ENCODE measurements at places on chromosomes 2 and 18. TPM values are rescaled to one million over a fixed set of nuclear protein-coding genes. Genes with fewer than 3 reads are reported as not detected.

DNA sequence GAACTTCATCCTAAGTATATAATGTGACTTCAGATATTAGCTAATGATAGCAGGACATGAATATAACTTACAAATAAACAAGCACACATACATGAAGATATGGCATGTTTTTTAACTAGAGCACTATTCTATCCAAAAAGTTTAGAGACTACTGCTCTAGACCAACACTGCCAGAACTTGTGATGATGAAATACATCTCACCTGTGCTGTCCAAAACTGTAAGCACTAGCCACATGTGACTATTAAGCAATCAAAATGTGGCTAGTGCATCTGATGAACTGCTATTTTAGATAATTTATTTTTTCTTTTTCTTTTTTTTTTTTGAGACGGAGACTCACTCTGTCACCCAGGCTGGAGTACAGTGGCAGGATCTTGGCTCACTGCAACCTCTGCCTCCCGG lies 7.1 kb downstream of the AAK1 start:
- DNase-seq = no peak

GRCh38 chr2:237307474-237307873 lies 106.5 kb downstream of the COL6A3 start:
- DNase-seq = no peak

GRCh38 chr18:5197461-5197860 lies 404 bp upstream of the AKAIN1 start:
- DNase-seq = no peak

DNA sequence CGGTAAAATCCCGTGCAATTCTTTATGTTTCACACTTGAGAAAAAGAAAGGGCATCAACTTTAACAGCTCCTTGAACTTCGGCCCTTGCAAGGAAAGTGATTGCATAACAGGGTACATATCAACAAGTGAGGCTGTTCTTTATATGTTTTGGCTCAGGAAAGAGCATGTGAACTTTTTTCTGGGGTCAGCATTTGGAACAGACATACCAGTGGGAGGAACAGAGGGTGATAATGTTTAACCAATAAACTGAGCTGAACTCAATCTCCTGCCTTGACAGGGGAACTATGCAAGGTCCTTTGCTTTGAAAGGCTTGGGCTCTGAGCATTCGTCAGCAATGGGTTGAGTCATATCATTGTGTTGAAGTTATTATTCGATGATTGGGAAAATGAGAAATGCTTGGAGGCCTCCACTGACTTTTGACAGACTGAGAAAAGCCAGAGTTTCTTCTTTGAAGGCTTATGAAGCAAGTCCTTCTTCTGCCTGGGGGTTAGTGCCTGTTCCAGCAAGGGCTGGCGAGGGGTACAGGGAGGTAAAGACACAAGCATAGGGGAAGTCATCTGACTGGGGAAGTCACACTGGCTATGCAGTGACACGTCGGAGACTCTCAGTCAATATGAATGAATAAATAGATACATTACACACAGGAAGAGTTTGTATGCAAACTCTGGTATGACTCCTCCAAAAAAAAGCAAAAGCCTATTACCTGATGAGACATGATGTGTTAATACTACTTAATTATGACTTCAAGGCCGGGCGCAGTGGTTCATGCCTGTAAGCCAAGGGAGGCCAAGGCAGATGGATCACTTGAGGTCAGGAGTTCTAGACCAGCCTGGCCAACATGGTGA lies 57.2 kb downstream of the CYB5A start:
- DNase-seq = peak; percentile 50

GRCh38 chr2:169480079-169480465 lies 778 bp downstream of the BBS5 start:
- DNase-seq = no peak

DNA sequence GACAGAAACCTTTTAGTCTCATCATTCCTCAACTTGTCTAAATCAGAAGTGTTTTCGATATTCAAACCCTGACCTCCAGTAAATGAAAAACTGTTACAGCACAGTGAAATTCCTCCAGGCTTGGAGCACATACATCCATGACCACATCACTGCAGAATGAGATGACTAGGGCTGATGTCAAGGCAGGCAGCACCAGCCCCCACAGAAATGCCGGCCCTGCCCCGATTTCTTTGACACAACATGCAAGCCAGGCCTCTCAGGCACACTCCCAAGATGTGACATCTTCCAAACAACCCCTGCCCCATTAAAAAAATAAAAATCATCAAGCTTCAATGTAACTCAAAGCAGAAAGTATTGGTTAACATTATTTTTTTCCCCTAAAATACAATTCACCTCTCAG lies 103.3 kb downstream of the CTAGE1 start:
- no peak for DNase-seq

GRCh38 chr18:73690222-73690621 lies 457.4 kb downstream of the FBXO15 start:
- DNase-seq = no peak

- no peak for DNase-seq
Measured at GRCh38 chr2:10000541-10000940, 42.8 kb upstream of the KLF11 start.

DNA sequence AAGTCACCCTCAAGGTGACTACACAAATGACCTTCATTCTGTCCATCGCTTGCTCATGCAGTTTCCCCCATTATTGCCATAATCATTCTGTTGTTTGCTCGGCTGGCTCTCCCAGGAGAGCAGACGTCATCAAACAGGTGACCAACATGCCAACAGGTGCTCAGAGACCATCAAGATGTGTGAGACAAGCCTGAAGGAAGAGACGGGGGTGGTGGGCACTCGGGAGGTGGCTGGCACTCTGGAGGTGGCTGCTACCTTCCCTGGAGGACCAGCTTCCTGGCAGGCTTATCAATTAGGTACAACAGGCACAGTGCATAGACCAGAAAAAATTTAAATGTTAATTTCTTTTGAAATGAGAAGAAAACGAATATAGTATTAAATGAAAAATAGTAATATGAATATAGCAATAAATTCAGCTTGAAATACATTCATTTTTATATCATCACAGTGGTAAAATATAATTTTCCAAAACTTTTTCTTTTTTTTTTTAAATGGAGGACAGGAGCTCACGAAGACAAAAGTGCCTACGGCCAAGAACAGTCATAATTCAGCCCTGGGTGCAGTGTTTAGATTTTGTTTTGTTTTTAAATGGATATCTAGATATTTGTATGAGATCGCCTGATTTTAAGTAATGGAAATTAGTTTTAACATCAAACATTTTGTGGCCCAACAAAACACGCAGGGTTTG lies 16.9 kb upstream of the HAAO start:
- DNase-seq = peak; percentile 26

- no peak for DNase-seq
Measured at GRCh38 chr2:121359716-121360565, 74.9 kb upstream of the TFCP2L1 start.

DNA sequence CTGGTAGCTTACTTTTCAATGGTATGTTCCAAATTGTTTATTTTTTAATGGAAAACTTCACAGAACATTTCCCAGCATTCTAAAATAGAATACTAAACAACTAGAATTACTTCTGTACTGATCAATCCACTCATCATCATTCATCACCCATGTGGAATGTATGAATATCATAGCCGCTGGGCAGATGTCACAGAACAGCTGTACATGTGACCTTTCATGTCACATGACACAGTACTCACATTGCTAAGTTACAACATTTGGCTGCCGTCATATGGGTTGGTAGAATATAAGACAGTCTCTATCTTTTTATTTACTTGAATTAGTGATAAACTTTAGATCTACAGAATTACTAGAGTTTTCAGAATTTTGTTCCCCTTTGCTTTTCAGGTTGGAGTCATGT lies 387.6 kb downstream of the ZEB2 start:
- DNase-seq = no peak

DNA sequence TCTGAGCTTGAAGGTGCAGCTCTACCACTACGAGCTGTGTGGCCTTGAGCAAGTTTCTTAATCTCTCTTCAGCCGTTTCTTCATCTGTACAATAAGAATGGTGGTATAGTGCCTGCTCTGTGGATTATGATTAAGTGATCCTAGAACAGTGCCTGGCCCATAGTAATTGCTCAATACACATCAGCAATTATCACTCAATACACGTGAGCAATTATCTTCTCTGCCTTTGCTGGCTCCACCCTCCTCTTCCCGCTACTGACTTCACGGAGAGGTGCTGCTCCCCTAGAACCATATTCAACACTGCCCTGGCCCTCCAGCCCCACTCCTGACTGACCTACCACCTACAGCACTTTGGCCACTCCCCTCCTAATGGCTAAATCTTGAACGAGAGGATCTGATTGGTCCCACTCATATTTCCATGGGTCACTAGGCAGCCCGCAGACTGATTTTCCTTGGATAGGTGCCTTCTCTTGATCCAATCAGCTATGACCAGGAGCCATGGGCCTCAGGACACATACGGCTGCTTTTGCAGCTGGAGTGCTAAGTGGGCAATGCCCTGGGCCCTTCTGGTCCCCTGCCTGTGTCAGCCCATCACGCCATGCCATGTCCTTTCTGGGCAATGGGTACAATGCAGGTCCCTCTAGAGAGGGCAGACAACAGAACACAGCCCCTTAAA lies 77.5 kb downstream of the STPG4 start:
- no peak for DNase-seq

- DNase-seq = no peak
Measured at GRCh38 chr2:146530886-146531285, 1313.9 kb upstream of the ACVR2A start.

DNA sequence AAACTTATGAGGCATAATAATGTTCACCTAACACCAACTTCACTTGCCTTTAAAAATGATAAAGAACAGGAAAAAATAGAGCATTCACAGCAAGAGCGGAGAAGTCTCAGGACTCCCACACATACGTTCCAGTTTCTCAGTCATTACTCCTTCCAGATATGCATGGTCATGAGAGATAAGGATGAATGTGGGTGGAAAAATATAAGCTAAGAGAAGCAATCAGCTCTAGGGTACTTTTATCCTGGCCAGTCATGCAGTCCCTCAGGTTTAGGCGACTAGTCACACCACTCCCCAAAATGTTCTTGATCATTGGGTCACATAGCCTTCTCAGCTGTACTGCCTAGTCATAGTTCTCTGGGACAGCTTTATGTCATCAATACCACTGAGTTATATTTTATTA lies 29.2 kb upstream of the CCDC178 start:
- DNase-seq = no peak

DNA sequence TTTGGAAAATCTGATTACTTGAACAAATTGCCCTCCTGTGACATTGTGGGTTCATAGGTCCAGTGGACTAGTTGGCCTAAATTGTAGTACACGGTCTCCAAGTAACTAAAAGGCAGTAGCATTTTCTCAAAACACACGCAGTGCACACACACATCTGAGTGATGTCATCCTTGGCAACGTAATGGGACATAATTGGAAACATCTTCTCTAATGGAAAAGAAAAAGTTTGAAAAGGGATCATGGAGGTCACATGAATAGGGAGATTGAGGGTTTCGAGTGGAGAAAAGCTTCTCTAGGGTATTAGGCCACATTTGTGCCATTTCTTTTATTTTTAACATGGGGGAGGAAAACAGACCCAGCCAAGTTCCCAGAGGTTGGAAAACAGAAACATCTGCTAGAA lies 93.3 kb downstream of the MAP4K4 start:
- no peak for DNase-seq

- no peak for DNase-seq
Measured at GRCh38 chr18:40841063-40841462, 1114.0 kb upstream of the PIK3C3 start.

GRCh38 chr2:191382801-191383200 lies 137.6 kb downstream of the MYO1B start:
- DNase-seq = no peak

DNA sequence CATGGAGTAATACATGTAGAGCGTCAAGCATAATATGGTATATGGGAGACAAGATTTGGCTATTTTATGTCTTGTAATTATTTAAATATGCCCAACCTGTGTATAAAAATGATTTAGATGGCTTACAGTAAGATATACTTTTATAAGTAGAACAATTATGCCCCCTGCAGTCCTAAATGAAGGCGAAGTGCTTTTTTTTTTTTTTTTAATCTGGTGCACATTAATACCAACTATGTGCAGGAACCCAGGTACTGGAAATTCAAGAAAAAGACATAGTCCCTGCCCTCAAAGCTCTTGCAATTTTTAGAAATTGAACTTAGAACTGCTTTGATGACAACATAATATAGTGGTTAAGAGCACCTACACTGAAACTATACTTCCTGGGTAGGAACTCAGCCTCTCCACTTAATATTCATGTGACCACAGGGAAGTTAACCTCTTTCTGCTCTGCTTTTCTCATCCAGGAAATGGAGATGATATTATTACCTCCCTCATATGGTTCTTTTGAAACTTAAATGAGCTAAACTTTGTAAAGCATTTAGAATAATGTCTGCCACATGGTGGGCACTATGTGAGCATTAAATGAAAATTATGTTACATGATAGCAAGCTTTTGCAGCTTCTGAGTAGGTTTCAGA lies 38.1 kb downstream of the AFTPH start:
- no peak for DNase-seq

DNA sequence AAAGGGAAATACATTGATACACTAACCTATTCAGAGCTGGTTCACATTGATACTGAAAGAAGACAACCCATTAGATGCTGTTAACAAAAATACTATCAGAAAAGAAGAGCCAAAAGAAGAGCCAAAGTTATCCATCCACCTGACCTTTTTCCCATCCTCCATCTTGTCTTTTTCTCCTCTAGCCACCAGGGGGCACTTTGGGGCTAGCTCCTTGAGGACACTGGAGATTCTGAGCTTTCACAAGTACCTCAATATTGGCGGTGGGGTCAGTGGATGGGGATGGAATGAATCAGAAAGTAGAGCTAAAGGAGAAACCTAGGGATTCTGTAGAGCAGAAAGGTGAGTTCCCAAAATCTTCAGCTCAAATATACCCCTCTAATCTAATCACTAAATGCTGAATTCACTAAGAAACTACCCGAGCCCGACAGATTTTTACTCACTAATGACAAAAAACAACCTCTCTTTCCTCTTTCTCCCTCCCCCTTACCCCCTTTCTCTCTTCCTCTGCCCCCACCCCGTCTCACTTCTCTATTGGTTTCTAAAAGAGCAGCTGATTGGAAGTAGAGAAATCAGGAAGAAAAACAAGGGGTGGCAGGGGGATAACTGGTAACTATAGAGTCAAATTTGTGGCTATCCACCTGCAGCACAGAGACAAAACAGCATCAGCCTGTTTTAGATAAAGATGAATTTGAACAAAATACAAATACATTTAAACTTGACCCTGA lies 203.3 kb downstream of the TCF4 start:
- DNase-seq = no peak

NOSTRIN gene
- total RNA-seq = 3.0 TPM

CAPN14 gene
- 0.13 TPM for total RNA-seq

RSAD2 gene
- 0.45 TPM for total RNA-seq

TEX44 gene
- not detected for total RNA-seq

SLC40A1 gene
- 19.3 TPM for total RNA-seq

KCNG2 gene
- not detected for total RNA-seq

CTLA4 gene
- total RNA-seq = not detected

GNAL gene
- total RNA-seq = 15.9 TPM

D2HGDH gene
- total RNA-seq = 65.1 TPM

PRSS56 gene
- total RNA-seq = not detected

PPP4R3B gene
- 57.8 TPM for total RNA-seq

OTOS gene
- not detected for total RNA-seq

ZNF396 gene
- total RNA-seq = 0.30 TPM
